ENCODE measurements at places on chromosomes 2 and 18.

DNA sequence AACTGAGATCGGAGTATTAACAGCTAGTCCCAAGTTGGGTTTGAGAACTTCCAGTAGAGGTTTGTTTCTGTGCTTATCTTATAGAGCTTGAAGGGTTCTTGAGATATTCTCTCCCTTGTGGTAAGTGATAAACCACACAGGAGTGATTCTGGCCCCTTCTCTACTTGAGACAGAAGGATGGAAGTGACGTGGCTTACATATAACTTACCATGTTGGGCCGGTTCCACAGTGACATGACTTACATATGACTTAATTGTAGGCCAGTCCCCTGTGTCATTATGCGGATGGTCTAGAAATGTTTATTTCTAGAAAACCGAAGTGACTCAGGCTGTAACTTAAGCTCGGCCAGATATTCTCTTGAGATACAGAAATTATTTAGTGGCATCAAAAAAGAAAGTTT is 62.7 kb downstream of the TRAPPC12 start:
- DNase-seq: no peak

GRCh38 chr18:54679318-54680149 is 88.5 kb downstream of the DYNAP start:
- DNase-seq: peak; percentile 1

DNA sequence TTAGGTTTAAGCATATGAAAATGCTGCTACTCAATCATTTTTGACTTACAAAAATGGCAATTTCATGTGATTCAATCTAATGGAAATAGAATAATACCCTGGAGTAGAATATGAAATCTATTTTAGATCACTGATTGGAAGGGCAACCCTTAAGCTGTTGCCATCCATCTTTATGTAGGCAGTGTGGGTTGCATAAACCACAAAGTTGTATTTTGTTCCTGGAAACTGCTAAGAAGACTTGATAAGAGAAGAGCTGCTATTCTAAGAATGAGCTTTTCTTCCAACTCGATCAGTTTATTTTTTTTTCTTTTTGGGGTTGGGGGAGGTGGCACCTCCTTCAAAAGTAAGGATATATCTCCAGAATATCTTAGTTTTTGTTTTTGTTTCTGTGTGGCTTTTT is 60.2 kb downstream of the CAVIN2 start:
- DNase-seq: no peak

- no peak for DNase-seq
These were observed 149.4 kb downstream of the SP3 start for GRCh38 chr2:173815772-173816171.

DNA sequence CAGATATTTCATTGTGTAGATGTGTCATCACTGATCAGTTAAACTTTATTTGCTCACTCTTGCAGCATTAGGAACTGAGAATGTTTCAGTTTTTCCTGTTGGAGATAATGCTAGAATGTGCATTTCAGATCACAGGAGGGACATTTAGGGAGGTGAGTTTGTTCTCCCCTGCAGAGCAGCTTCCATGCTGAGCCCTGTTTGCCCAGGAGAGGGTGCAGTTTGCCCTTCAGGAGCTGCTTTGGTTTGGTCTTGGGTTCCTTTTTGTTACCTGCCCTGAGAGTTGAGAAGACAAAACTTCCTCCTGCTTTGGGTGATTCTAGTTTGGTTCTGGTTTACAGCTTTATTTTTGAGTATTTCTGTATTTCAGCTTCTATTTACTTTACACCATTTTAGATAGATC is 49.9 kb downstream of the DGKD start:
- DNase-seq: no peak

Data from SW 1271 (cell line).